ENCODE measurements at places on chromosomes 1 and 21. TPM values are rescaled to one million over a fixed set of nuclear protein-coding genes. Genes with fewer than 3 reads are reported as not detected.

PROK1 gene
- not detected for total RNA-seq

DNA sequence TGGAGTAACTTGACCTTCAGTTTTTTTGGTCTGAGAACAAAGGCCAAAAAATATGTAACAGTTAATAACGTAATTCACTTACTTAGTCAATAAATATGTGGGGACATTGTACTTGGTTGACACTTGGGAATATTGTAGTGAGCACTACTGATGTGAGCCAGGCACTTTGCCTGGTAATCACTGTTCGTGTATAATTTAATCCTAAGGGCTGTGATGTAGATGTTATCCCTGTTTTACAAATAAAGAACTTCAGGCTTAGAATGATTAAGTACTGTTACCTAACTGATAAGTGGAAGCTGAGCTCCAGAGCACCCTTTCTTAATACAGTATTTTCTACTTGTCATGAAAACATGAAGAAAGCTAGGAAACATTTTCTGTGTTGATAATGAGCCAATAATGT lies 28.0 kb downstream of the PTBP2 start:
- no peak for DNase-seq

- DNase-seq = no peak
These were observed 15.8 kb upstream of the DISP3 start for GRCh38 chr1:11463177-11463576.

DNA sequence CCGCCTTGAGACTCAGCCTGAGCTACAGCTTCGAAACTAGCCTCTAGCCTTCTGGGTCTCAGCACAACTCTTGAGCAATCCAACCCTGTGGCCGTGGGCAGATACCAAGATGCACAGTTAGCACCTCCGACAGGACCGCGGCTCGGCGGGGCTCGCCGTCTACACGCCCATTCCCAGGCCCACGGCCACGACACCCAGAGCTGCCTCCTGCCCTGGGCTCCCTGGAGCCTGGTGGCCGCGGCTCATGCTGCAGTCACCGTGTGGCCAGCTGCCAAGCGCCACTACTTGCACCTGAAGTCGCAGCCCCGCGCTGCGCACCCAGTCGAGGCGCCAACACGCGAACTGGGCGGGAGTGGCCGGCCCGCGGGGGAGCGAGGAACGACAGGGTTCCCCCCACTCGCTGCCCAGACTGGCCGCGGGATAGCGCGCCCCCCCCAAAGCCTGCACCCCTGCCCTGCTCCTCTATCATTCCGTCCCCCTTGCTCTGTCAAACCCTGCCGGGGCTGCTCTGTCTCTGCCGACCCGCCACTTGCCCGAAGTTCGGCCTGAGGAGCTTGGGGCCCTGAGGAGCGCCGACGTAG lies 729 bp upstream of the CDCA8 start:
- DNase-seq = peak; percentile 56

ARHGAP30 gene
- total RNA-seq = not detected

- DNase-seq = no peak
These were observed 321.2 kb upstream of the LYPLAL1 start for GRCh38 chr1:218852527-218852926.

CHIA gene
- not detected for total RNA-seq

- no peak for DNase-seq
These were observed 90.9 kb downstream of the IER5 start for GRCh38 chr1:181179279-181179986.

- DNase-seq = no peak
These were observed 113.1 kb upstream of the RGS18 start for GRCh38 chr1:192045131-192045530.

GRCh38 chr1:162703708-162704107 lies 71.4 kb downstream of the DDR2 start:
- no peak for DNase-seq

LY9 gene
- not detected for total RNA-seq

GRCh38 chr1:108829498-108829916 lies 27.4 kb downstream of the AKNAD1 start:
- peak; percentile 77 for DNase-seq

FCRLB gene
- total RNA-seq = 0.38 TPM

CD2 gene
- total RNA-seq = not detected

GRCh38 chr1:59007820-59008598 lies 224.2 kb upstream of the JUN start:
- DNase-seq = peak; percentile 75

Measured in dermis microvascular lymphatic vessel endothelial cell (primary cell).